ENCODE measurements at places on chromosomes 2 and 18.

DNA sequence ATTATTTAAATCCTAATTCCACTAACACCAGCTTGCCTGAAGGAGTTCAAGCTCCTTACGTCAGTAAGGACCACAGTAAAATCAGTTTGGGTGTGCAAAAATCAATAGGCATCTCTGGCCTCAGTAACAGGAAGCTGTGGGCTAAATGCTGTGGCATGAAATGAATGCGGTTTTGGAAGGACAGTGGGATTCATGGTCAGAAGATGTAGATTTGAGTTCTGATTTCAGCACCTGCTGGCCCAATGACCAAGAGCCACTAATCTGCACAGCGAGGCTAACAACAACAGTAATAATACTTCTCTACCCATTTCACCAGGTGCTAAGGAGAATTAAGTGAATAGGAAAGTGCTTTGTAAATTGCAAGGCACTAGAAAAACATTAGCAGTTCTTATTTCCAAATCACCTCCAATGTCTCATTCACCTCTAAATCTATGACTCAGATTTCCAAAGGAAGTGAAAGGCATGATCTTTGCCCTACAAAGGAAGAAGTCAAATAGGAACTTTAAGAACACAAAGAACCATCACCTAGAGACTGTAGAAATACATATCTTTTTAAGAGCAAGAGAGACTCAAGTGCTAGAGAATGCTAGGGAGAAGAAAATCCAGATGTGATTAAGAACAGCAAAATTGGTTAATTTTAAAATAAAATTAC, 172.6 kb downstream of the ANKRD44 start:
- DNase-seq, result no peak

DNA sequence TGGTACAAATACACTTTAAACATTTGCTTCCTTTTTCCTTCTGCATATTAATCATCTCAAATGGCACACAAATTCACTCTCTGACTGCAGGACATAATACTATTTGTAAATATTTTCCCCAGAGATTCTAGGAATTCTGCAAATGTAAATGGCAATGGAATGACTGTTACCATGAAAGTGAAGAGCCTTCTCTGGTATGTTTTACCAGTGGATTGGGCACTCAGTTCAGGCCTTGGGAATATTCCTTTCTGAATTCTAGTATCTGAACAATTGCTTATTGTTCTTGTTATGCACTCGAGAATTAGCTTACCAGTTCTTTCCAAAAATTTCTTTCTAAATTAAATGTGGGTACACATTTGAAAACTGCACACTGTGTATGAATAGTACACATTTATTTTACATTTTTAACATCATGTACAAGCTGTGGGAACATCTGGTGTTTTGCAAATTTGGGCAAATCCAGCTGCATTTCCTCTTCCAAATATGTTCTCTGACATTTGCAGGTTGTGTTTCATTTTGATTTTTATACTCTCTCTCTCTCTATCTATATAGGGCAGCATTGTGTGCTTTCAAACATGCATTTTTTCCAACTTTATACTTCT, 289.1 kb downstream of the NBAS start:
- no peak for DNase-seq

DNA sequence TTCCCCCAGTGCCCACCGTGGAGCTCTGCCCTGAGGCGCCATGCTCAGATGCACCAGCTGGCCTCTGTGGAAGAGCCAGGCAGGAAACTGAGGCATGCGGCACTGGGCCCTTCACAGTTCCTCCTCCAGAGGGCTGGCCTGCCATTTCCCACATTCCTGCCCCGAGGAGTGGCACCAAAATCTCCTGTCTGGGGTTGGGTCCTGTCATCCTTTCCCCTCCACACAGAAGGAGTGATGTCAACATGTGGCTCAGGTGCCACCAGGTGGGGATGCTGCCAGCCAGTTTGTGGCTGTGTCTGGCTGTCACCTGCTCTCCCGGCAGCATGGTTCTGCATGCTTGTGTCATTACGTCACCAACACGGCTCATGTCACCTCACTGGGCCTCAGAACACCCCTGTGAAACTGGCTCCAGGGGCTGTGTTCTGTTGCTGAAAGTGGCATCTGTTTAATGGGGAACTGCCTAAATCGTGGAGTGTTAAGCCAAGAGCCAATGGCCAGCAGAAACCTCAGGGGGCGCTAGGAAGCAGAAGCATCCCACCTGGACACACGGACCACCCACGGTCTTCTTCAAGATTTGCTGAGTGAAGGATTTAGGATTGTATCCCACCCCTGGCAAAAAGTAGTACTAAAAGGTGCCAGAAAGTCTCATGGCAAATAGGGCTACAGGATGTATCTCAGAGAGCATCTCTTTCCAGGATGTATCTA, 51.3 kb downstream of the ZAP70 start:
- no peak for DNase-seq

DNA sequence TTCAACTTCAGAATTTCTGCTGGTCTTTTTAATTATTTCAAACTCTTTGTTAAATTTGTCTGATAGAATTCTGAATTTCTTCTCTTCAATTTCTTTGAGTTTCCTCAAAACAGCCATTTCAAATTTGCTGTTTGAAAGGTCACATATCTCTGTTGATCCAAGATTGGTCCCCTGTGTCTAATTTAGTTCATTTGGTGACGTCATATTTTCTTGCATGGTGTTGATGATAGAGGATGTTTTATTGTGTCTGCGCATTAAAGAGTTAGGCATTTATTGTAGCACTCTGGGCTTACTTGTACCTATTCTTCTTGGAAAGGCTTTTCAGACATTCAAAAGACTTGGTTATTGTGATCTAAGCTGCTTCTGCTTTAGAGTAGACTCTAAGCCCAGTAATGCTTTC, 698.4 kb upstream of the LRRTM1 start:
- no peak for DNase-seq

DNA sequence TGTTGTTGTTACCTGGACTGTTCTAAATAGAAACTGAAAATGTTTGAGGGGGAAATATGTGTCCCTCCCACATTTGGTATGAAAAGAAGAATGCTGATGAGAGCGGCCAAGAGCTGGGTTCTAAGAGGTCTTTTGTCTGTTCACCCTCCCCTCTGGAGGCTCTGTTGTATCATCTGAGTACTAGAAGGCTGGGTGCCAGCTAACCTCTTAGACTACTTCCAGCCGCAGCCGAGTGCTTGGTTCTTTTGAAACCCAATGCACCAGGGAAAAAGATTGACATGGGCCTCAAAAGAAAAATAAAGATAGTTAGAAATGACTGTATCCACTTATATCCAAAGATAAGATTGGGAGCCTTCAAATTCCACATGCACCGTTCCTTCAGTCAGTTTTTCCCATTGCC, 255.9 kb downstream of the TXNL1 start:
- DNase-seq, result no peak

DNA sequence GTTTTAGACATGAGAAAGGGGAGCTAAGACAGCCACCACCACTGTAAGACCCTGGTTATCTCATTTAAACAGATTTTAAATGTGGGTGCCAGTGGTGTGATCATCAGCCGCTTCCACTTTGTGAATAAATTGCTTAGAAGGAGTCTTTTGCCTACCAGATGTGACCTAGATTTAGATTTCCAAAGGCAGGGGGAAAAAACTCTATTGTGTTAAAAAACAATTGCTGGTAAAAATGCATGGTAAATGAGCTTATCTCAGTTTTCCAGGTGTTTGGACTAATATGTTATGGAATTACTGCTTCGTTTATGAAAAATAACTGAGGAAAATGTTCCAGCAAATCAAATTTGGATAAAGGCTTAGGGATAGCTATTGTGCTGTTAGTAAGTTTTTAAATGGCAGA, 466.3 kb upstream of the RAB12 start:
- no peak for DNase-seq

DNA sequence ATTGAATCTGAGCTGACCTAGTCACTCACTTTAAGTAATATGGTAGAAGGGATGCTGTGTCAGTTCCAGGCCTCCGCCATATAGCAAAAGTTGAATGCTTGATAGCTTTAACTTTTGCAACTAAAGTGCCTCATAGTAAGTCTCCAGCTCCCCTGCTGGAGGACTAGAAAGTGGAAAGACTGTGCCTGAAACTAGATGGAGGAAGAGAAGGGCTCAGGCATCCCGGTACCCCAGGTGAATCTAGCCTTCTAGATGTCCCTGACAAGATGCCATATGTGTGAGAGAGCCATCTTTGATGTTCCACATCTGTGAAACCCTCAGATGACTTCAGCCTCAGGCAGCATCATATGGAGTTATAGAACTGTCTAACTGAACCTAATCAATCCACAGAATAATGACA, 21.0 kb downstream of the OTX1 start:
- DNase-seq, result no peak

GRCh38 chr2:160908157-160908556, 252.1 kb upstream of the TANK start:
- DNase-seq, result no peak

GRCh38 chr2:100857915-100858314, 38.0 kb downstream of the NPAS2 start:
- DNase-seq, result no peak

DNA sequence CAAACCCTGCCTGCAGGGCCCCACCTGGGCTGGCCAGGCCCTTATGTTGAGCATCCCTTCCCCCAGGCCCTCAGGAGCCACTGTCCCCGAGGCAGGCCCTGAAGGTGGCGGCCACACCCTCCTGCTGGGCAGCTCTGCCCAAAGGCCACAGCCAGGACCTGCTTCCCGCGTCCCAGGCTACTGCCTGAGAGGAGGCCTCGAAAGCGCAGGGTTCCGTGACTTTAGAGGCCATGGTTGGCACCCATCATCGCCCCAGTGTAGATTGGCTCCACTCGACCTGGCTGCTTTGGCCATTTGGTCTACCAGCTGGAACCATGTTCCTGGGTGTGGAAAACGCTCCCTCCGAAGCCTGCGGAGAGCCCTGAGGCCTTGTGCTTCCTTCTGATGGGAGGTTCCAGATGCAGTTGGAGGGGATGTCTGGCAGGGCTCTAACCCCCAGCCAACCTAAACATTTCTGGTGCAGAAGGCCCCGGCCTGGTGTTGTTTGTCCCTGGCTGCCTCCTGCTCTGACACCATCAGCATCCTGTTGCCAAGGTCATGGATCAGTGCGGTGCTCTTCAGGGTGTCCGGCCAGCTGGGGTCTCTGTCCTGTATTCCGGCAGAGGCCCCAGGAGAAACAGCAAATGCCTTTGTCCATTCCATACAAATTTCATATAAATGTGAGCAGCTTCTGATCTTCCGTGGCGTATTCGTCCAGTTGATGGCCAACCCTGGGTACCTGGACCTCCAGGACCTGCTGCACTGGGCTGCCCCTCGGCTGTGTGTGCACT, 14.7 kb downstream of the CAPN10 start:
- DNase-seq, result no peak

DNA sequence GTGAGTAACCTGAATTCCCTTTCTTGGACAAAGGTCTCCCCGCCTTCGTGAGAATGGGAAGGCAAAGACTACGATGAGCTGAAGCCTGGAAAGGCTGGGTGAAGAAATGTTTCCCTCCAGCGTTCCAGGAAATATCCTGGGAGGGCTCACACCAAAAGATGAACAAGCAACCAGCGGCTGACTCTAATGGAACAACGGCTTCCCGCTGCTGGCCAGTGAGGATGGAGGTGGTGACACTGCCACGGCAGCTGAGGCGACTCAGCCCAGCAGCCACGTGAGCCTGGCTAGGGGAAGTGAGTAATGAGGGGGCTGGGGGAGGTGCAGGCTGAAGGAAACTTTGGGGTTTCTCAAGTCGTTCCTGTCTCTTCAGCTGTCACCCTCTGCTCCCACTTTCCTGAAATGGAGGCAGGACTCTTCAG, 105.0 kb upstream of the SMAD7 start:
- no peak for DNase-seq

DNA sequence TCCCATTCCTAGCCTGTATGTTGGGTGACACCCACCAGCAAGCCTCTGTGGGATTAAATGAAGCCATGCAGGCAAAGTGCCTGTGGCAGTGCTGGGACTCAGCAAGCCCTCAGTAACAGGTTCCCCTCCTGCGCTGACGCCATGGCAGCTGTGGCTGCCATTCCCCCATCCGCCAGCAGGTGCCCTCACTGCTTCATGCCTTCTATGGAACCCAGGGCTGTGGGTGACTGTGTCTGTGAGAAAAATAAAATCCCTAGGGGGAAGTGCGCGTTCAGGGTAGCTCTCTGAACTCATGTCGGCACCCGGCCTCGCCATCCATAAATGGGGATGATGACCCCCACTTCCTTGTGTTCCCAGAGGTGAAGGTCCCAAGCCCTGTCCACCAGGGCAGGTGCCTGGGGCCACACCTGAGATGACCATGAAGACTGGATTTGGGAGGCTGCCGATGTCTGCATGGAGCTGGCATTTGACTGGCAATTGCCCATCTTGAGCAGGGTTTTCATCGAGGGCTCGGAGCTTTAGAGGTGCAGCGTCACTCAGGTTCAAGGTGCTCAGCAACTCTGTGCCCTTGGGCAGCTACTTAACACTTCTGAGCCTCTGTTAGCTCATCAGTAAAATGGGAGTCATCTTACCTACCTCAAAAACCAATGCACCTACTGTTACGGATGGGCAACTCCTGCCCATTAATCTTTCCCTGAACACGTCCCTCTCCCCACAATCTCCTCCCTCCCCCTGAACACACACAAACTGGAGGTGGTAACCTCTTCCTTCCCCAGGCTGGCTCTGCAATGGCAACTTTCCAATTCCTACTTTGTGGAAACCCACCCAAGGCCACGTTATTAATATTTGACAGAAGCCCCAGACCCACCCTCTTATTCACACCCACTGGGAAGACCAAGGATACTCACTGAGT, 2.9 kb upstream of the MAL start:
- DNase-seq, result peak; percentile 50

DNA sequence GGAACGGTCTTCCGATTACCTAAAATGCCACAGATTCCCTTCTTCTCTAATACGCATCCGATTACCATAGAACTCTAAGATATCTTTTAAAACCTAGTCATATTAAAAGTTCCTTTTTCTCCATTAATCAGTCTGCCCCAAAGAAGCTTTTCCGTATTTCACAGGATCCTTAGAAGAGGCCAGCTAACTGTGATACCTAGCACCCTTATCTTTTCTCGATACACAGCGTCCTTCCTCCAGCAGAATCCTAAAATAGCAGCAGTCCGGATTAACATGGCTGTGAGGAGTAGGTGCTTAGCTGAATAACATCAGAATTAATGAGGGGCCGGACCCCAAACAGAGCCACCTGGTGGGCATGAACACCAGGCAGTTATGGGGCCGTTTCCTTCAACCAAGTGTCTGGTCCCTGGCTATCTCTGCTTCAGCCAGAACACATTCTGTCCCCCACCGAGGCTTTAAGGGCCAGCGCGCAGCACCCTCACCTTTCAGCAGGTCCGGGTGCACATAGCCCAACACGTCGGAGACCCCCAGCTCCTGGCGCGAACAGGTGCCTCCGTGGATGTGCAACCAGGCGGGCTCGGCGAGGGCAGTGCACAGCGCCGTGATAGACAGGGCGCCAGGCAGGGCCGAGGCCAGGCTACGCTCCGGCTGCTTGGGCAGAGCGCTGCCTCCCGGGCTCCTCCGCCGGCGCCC, 995 bp downstream of the TMEM127 start:
- DNase-seq, result no peak

GRCh38 chr2:42601076-42601475, 32.6 kb downstream of the MTA3 start:
- DNase-seq, result no peak

- no peak for DNase-seq
Measured at GRCh38 chr18:24011123-24011917, 3.2 kb upstream of the TTC39C start.

Measured in stimulated activated CD4-positive, alpha-beta T cell treated with anti-CD3 and anti-CD28 coated beads, Interleukin-1b, Interleukin-23, amount 100 ng/mL, for 1 hour (primary cell).